ENCODE measurements at places on chromosomes 5 and 9.

DNA sequence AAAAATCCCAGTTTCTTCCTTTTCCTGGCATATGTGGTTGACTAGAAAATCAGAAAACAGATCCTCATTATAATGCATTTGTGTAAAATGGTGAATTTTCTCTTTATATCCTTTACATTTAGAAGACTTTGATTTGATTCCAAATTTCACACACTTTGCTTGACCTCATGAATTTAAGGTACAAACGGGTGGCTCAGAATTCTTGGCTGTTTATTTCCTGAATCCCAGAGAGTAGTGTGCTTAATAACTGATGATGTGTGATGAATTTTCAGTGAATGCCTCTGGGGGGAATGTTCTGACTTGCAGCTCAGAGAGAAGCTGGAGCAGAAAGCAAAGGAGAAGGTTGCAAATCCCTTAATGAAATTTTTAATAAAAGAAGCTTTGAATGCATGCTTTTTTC, 126.8 kb downstream of the SPATA31D1 start:
- DNase-seq, result no peak

DNA sequence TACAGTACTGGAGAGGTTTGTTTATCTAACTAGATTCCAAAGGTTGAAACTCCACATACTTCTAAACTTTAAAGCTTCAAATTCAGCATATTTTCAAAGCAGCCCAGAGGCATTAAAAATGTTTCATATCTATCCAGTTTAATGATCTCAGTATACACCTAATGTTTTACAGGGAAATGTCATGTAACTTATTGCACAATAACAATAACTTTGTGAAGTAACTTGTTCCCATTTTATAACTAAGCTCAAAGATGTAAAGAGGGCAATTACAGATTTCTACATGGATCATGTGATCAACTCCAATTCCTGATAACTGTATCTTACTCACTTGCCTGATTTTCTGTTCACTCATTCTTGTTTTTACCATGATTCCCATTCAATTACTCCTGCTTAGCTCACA, 610.0 kb downstream of the TAF11L14 start:
- DNase-seq, result no peak

GRCh38 chr9:109681301-109681700, 98.7 kb upstream of the PALM2AKAP2 start:
- DNase-seq, result no peak

GRCh38 chr5:31273631-31274378, 80.3 kb downstream of the CDH6 start:
- DNase-seq, result no peak

- peak; percentile 25 for DNase-seq
Observed at GRCh38 chr9:29806937-29807618, 2233.8 kb upstream of the C9orf72 start.

DNA sequence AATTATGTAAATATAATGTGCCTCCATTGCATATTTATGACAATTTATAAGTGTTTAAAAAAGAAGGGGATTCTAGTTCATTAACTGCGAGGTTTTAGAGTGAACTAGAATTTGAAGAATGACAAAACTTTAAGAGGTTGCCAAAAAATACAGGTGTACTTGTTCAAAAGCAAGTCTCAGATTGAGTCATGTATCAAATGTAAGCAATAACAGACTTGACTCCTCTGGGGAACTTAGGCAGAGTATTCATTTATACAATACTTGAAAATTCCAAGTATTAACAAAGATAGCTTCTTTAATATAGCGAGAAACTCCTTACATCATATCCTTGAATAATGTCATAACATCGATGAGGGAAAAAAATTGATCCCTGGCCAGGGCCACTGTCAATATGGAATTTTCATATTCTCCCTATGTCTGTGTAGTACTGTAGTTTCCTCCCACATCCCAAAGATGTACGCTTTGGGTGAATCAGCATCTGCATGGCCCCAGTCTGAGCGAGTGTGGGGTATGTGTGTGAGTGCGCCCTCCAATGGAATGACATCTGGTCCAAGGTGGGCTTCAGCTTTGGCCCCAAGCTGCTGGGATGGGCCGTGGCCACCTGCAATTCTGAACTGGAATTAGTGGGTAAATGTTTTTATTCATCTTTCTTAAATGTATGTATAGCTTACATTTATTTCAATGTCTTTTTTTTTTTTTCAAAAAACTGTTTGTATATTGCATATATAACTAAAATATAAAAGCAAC, 70.1 kb downstream of the RIC1 start:
- no peak for DNase-seq

DNA sequence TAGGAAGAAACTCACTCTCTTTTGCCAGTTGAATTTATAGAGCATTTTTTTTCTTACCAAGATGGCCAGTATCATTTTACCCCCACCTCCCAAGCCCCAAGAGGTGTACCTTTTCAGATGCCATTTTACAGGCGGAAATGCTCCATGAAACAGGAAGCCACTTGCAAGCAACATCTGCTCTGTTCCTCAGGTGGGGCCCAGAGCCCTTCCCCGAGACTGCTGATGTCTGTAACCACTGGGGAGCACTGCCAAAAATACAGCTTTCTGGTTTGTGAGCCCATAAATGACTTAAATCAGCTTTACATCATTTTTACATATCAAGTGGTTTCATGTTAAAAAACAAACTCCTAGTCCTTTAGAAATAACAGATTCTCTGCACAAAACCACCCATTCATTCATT, 42.9 kb upstream of the GARNL3 start:
- no peak for DNase-seq

- DNase-seq, result peak; percentile 43
Observed at GRCh38 chr5:172833686-172834414, at the start of gene ERGIC1. TSS of gene ERGIC1 (plus strand) at chr5:172834251. CDS start at chr5:172834414, 163 bp downstream.
